ENCODE measurements at places on chromosomes 12 and 14.
A peak's percentile ranks its signal among the peaks of the same experiment; 100 is the strongest.

DNA sequence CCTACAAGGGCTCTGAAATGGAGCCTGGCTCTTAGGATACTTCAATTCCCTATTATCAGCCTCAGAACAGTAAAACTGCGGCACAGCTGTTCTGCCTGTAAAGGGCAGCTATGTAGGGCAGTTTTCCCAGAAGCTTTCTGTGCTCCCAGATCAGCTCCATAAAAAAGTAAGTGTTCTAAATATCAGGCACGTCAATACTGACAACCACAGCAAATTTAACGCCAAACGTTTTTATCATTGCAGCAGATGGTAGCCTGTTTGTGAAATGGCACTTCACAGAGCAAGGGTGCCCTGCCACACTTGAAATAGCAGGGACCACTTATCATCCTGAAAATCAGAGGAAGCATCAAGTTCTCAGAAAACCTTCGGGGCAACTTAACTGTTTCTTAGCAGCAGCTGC, 54.8 kb upstream of the PTHLH start:
- no peak for DNase-seq

DNA sequence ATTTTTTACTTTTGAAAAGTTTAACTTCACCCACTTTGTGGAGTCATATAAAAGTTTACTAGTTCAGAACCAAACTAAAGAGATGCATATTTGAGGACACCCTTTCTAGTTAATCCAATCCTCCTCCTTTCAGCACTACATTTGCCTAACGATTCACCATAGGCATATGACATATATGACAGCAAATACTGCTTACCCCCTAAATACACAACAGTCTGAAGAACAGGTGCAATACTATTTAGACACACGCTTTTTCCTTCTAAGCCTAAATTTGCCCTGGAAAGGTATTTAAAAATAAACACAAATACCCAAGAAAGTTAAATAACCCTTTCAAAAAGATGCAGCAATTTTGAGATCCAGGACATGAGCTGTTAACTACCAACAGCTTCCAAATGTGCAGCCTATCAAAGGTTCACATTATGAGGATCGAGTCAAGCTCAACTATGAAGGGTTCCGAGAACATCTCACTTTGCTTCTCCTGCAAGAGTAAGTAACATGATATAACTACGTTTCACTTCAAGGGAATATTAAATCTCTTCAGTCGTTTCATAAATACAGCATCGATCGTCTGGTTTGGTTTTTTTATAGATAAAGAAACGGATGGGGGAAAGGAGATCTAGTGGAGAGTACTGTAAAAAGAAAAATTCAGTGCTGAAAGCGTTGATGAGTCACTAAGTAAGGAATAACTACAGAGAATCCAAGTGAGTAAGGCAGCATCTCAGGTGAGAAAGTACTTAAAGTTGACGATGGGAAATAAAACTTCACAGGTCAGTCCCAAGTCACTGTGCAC, 677 bp upstream of the AP4S1 start:
- DNase-seq: no peak

DNA sequence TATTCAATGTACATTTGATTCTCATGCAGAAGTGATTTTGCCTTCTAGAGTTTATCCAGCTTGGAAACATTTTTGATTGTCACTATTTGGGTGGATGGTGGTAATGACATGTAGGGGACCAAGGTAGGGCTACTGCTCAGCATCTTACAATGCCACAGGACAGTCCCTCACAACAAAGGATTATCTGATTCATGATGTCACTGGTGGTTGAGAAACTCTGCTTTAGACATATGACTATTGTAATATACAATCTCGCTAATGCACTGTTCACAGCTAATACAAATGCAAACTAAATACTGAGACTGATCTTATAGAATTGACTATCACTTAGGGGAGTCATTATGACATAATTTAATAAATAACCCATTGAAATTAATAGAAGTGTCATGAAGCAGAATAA, 60.4 kb upstream of the BTG1 start:
- DNase-seq: no peak

DNA sequence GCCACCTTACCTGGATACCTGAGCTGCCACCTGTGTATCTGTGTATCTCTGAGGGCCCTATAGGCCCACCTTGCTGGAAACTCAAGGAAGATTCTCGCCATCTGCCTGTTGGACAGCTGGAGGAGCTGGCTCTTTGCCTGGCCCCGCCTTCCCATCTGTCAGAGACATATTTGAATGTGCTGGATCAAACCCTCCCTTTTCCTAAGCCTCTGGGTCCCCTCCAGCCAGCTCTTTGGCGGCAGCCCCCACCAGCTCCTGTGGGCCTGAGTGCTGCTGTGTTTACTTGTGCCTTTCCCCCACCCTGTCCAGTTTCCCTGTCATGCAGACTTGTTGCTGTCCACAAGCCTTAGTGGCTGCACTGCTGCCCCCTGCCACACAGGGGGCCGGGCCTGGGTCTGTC, 55.9 kb upstream of the SRSF5 start:
- peak; percentile 86 for DNase-seq

DNA sequence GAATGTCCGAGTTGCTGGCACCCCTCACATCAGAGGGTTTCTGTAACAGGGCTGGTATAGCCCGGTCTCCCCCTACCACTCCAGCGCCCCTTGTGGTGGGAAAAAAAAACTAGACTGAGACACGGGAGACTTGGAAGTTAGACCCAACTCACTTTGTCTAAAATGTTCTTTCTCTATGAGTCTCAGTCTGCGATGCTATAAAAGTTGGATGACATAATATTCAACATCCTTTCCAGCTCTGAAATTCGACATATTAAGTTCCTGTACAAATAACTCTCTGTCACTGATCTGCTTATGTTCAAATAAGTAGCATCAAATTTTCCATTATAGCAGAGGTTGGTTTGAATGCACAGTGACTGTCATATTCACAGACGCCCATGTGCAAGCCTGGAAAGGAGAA, 25.7 kb upstream of the TC2N start:
- no peak for DNase-seq

DNA sequence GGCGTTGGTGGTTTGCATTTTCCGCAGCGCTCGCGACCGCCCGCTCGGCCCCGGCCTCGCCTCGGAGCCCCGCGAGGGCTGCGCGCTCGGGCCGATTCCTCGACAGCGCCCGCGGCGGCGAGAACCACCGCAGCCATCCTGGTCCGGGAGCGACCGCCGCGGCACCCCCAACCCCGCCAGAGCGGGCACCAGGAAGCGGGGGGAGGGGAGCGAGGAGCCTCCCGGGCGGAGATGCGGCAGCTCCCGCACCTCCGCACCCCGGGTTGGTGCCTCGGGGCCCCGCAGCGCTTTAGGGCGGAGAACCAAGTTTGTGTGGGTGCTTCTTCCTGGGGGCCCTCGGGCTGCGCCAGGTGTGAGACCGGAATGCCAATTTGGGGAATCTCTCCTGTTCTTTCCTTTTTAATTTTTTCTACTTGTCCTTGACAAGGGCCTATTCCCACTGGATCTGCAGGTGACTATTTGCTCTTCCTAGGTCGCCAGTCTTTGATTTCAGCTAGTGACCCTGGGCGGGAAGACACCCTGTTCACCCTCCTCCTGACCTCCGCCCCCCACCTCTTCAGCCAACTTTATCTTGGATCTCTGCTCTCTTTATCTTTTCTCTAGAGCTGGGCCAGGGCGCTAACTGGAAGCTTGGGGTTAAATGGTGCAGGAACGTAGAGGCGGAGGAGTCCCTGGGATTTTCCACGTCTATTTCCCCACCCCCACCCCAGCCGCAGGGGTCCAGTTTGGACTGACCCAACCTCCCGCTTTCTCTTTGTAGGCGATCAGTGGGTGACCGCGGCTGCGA, at the start of gene SOCS2:
Gene SOCS2 (plus strand): TSS at position 751 of the 787 bp plus-strand sequence. CDS start 223 bp downstream, outside the sequence.
- peak; percentile 38 for DNase-seq

GRCh38 chr14:25308244-25308643, 258.3 kb upstream of the STXBP6 start:
- no peak for DNase-seq

- no peak for DNase-seq
Measured at GRCh38 chr12:51216642-51217041, 1.2 kb downstream of the POU6F1 start.

GRCh38 chr12:66270613-66271012, 31.7 kb upstream of the HELB start:
- DNase-seq: no peak

- no peak for DNase-seq
Measured at GRCh38 chr12:113231235-113232088, 10.2 kb downstream of the TPCN1 start.

DNA sequence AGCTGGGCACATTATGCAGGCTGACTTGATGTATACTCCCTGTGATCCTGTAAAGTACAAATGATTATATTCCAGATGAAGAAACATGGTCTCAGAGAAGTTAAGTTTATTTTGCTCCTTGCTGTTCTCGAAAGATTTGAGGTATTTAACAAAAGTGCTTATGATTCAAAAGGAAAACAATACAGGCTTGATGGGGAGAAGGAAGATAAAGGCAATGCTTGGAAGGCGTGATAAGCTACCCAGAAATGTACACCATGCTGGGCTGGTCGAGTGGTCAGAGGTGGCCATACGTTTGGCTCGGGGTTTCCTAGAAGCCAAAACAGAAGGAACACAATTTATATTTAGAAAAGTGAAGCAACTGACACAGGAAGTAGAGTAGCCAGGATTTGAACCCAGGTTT, 201.0 kb downstream of the KTN1 start:
- no peak for DNase-seq

DNA sequence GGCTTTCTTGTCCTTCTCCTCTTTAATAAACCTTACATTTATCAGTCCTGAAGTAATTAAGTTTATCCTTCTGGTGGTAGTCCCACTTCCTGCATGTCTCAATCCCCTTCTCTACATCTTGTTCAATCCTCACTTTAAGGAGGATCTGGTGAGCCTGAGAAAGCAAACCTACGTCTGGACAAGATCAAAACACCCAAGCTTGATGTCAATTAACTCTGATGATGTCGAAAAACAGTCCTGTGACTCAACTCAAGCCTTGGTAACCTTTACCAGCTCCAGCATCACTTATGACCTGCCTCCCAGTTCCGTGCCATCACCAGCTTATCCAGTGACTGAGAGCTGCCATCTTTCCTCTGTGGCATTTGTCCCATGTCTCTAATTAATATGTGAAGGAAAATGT, 79.3 kb downstream of the ZFC3H1 start:
- no peak for DNase-seq

DNA sequence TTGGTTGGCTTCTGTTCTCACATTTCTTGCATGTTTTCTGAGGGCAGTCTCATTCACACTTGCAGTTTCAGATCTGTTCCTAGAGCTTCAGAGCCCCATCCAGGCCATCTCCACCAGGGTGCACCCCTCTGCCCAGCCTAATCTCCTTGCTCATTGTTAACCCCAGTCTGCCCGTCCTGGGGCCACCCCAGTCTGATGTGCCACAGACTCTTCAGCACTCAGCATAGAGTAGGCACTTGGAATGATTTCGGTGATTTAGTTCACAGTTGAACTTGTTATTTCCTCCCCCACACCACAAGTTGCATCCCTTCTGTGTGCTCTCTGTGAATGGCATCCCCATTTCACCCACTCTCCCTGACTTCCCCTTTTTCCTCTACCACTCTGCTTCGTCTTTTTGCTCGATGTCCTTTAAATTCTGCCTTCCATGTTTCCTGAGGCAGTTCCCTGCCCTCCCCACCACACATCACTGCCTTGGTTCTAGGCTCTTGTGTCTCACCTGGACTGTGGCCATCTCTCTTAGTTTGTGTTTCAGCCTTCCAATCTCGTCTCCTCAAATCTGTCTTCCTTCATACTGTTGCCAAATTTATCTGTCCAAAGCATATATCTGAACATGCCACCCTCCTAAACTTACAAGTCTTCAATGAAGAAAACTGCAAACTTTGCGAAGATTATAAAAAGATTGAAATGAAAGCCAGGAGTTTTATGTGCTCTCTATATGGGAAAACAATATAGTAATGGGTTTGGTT, 41.5 kb downstream of the ANO6 start:
- no peak for DNase-seq

GRCh38 chr14:50447461-50447860, 50.8 kb upstream of the CDKL1 start:
- DNase-seq: no peak

DNA sequence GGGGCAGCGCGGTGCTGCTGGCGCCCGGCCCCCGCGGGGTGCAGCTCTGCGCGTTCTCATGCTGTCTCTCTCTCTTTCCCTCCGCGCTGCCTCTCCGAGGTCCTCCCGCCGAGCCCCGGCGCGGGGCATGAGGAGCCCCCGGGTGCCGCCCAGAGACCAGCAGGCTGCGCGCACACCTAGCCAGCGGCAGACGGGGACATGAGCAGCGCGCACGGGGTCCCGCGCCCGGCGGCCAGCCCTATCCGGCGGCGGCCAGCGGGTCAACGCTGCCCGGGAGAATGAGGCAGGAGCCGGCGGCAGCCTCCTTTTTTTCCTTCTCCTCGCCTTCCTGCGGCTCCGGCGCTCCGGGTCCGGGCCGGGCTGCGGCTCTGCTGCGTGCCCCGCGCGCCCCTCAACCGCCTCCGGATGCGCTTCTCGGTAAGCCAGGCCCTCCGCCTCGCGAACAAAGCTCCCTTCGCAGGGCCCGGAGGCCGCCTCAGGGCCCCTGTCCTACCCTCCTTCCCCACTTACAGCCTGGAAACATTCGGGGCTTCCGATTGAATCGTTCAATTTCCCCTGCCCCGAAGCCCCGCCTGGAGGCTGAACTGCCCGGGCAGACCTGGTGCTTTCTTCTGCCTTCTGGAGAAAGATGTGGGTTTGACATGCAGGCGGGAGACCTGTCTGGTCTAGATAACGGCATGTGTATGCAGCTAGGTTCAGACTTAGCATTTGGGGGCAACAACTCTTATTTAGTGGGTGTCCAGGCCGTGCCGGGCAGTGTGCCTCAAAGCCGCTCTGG, at the start of gene TUNAR:
Gene TUNAR (plus strand): TSS at position 72 of the 778 bp plus-strand sequence.
- no peak for DNase-seq

DNA sequence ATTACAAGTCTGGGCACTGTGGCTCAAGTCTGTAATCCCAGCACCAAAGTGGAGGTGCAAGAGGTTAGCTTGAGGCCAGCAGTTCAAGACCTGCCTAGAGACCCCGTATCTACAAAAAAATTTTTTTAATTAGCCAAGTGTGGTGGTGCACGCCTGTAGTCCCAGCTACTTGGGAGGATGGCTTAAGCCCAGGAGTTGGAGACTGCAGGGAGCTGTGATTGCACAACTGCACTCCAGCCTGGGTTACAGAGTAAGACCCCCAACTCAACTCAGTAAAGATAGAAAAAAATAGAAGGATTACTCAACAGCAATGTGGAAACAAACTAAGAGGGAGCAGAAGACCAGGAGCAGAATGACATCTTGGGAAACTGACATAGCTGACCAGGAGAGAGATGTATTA, 13.3 kb downstream of the SBNO1 start:
- no peak for DNase-seq

- no peak for DNase-seq
Measured at GRCh38 chr14:64702493-64703394, 1.5 kb upstream of the PLEKHG3 start.

DNA sequence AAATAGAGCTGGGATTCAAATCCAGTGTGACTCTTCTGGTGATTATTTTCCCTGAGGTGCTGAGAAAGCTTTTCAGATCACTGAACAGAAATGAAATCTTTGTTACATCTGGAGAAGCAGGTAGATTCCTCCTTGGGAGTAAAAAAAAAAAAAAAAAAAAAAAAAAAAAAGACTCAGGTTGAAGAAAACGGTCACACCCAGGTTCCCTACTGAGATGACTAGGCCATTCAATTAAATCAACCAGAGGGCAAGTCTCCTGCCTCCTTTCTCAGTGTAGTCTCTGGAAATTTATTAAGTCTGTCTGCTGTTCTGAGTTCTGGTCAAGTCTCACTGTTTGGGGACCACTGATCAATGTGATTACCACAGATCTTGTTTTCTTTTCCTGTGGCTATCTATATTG, 24.0 kb downstream of the ARG2 start:
- DNase-seq: no peak

All from left ventricle myocardium inferior (tissue), 1 donor.